A549 treated with GW870086 at 1 μM for 4 hours (cell line): ENCODE measurements at places on chromosomes 7 and 10. TPM values are rescaled to one million over a fixed set of nuclear protein-coding genes. Genes with fewer than 3 reads are reported as not detected.

The CASTOR2 gene
- 3.9 to 5.0 TPM (median 4.4 TPM) in 5 replicates for total RNA-seq

The C7orf33 gene
- not detected in 5 replicates for total RNA-seq

The TRIM8 gene
- 35.7 to 50.3 TPM (median 46.4 TPM) in 5 replicates for total RNA-seq

The PPP1R17 gene
- not detected in 5 replicates for total RNA-seq

The CCL26 gene
- 7.1 to 12.1 TPM (median 8.5 TPM) in 5 replicates for total RNA-seq
